ENCODE measurements at places on chromosomes 12 and 14. TPM values are rescaled to one million over a fixed set of nuclear protein-coding genes. Genes with fewer than 3 reads are reported as not detected.

FSCB gene
- total RNA-seq = not detected

ANO2 gene
- 7.6 TPM for total RNA-seq

ANKRD33 gene
- total RNA-seq = 0.27 TPM

BMP4 gene
- 35.2 TPM for total RNA-seq

FAM186B gene
- total RNA-seq = 0.29 TPM

DTX3 gene
- 90.0 TPM for total RNA-seq

HCAR2 gene
- total RNA-seq = 10.9 TPM

DEGS2 gene
- total RNA-seq = 2.1 TPM

CEBPE gene
- not detected for total RNA-seq

BEGAIN gene
- total RNA-seq = 5.1 TPM

NUAK1 gene
- total RNA-seq = 25.1 TPM

FAM90A1 gene
- 0.09 TPM for total RNA-seq

RDH11 gene
- 55.6 TPM for total RNA-seq

DNA sequence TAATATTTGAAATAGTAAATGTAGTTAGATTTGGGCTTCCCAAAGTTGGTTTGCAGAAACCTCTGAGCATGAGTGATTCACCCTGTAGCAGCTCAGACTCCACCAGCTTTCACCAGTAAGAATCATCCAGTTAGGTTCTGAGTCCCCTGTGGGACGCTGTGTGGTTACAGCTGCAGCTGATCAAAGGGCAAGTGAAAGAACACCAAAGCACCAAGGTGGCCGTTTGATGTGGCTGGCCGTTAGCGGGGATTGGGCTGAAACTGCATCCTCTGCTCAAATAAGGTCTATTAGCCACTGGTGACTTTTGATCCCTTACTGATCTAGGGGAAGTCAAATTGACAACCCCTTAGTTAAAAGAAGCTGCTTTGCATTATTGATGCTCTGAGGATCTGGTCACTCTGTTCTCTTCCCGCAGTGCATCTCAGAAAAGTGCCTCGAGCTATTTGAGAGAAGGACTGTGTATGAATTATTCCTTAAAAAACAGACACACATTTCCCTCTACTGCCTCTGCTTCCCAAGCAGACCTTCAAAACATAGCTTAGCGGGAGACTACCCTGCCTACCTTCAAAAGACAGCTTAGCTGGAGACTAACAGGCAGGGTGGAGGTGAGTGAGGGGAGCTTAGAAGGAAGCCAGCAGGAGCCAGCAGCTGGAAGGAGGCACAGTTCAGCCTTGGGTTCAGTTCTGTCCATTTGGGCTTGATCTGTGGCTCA, 3.7 kb downstream of the ABHD12B start:
- H3K27me3 ChIP-seq = peaks cover 59% of the 10 kb centered on the region
- H3K4me1 ChIP-seq = peaks cover 6% of the 10 kb centered on the region
- no peak overlapping the region for H3K27ac ChIP-seq
- no peak for DNase-seq

DNA sequence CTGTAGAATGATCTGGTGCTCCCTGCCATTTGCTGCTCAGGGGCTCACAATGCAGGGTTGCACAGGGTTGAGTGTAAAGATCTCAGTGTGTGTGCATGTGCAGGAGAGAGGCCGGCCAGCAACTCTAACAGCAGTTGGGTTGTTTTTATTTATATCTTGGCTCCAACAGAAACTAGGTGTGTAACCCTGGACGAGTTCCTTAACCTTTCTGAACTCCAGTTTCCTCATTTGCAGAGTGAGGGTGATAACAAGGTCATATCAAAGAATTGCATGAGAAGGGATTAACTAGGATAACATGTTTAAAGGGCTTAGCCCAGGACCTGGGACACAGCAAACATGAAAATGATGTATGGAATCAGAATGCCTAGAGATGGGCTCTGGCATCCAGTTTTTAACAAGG, 14.8 kb upstream of the JDP2 start:
- no peaks in the 10 kb centered on the region for H3K27me3 ChIP-seq
- DNase-seq = no peak
- peaks cover 13% of the 10 kb centered on the region for H3K4me1 ChIP-seq
- H3K36me3 ChIP-seq = no peaks in the 10 kb centered on the region

- DNase-seq = no peak
- H3K4me3 ChIP-seq = no peak overlapping the region
- H3K4me1 ChIP-seq = no peaks in the 10 kb centered on the region
- no peaks in the 10 kb centered on the region for H3K36me3 ChIP-seq
- no peak overlapping the region for H3K27ac ChIP-seq
Measured at GRCh38 chr12:128980623-128981022, 127.3 kb downstream of the GLT1D1 start.

- H3K36me3 ChIP-seq = no peaks in the 10 kb centered on the region
- H3K27ac ChIP-seq = peak overlapping the region; percentile 88
- no peaks in the 10 kb centered on the region for H3K27me3 ChIP-seq
- peaks cover 26% of the 10 kb centered on the region for H3K4me1 ChIP-seq
- H3K4me3 ChIP-seq = peak overlapping the region; percentile 24
- DNase-seq = no peak
Measured at GRCh38 chr12:67827820-67828383, 161.3 kb upstream of the IFNG-AS1 start.

DNA sequence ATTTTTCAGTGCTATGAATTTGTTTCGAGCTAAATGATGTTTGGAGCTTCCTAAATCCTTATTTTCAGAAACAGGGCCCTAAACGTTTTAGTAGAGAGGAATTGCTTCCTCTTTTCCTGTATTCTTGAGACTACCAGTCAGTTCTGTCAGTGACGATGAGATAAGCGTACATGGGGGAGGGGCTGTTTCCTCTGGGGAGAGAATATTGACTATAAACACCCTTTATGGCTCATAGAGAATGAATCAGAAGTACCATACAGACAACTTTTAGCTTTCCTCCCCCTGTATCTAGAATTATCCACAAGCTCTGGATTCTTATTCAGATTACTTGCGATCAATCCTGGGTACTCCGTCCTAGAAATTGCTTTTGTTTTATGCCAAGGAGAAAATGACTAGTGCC, 5.1 kb downstream of the TBK1 start:
- no peak overlapping the region for H3K27ac ChIP-seq
- H3K4me1 ChIP-seq = peaks cover 16% of the 10 kb centered on the region
- H3K27me3 ChIP-seq = no peaks in the 10 kb centered on the region
- DNase-seq = no peak
- H3K36me3 ChIP-seq = peaks cover 4% of the 10 kb centered on the region

GRCh38 chr12:50246873-50247612, 36.3 kb downstream of the LIMA1 start:
- H3K4me3 ChIP-seq = no peak overlapping the region
- peak overlapping the region; percentile 59 for H3K27ac ChIP-seq
- H3K4me1 ChIP-seq = peaks cover 36% of the 10 kb centered on the region
- peaks cover 6% of the 10 kb centered on the region for H3K36me3 ChIP-seq
- no peaks in the 10 kb centered on the region for H3K27me3 ChIP-seq
- no peak for DNase-seq

DNA sequence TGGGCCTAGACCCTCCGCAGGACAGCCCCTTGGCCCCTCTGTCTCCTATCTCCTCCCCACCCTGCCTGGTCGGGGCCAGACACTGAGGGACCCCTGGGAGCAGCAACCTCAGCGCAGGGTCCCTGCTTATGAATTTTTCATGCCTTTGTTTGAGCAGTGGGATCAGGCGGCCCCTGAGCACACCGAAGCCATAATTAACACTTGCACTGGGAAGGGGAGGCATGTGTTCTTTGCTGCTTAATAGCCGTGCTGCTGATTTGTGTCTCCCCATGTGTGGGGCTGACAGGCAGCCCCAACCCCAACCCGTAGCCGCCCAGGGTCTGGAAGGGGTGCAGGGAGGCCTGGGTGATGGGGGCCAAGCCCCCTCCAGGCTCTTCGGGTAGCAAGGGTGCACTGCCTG, 52.7 kb downstream of the FBRSL1 start:
- peaks cover 4% of the 10 kb centered on the region for H3K27me3 ChIP-seq
- no peak overlapping the region for H3K27ac ChIP-seq
- H3K4me3 ChIP-seq = no peak overlapping the region
- H3K4me1 ChIP-seq = no peaks in the 10 kb centered on the region
- no peaks in the 10 kb centered on the region for H3K36me3 ChIP-seq

GRCh38 chr12:28569698-28570411, 379.6 kb downstream of the CCDC91 start:
- H3K4me3 ChIP-seq = no peak overlapping the region
- peaks cover 7% of the 10 kb centered on the region for H3K36me3 ChIP-seq
- DNase-seq = no peak
- peaks cover 30% of the 10 kb centered on the region for H3K4me1 ChIP-seq

DNA sequence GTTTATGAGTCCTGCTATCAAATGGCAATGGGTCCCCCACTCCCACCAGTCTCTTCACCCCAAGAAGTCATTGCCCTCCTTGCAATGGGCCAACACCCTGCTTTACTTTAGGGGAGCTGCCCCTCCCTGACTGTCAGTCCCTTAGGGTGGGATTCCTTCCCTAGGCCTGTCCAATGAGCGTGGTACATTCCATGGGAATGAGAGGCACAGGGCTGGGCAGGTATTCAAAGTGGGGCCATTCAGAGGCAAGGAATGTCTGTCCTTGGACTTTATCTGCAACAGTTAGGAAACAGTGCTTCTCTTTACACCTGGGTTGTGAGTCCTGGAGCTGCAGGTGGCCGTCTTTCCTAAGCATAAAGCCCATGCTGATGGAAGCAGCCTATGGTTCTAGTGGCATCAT, 40.8 kb downstream of the TMEM132C start:
- no peak for DNase-seq
- H3K27me3 ChIP-seq = no peaks in the 10 kb centered on the region
- H3K36me3 ChIP-seq = no peaks in the 10 kb centered on the region
- no peak overlapping the region for H3K27ac ChIP-seq
- H3K4me3 ChIP-seq = no peak overlapping the region
- H3K4me1 ChIP-seq = peaks cover under 1% of the 10 kb centered on the region

DNA sequence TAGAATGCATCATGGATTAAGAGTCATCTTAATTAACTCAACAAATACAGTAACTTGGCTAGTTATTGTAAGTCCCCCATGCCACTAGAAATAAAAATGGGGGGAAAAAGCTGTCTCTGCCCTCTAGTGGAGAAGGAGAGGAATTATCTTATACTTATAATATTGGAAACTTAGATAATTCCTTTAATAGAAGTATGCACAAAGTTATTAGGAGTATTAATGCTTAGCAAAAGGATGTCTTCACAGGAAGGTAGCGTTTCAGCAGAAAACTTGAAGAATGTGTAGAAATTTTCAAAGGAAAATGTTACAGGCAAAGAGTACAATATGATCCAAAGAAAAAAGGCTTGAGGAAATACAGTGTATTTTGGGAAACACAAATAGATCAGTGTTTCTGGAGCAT, 19.8 kb downstream of the OR5AU1 start:
- no peak overlapping the region for H3K4me3 ChIP-seq
- no peak for DNase-seq
- peaks cover 1% of the 10 kb centered on the region for H3K36me3 ChIP-seq
- H3K4me1 ChIP-seq = peaks cover 6% of the 10 kb centered on the region
- H3K27ac ChIP-seq = no peak overlapping the region

GRCh38 chr14:72612041-72612440, 281.9 kb downstream of the DPF3 start:
- no peak for DNase-seq
- H3K36me3 ChIP-seq = no peaks in the 10 kb centered on the region
- H3K27ac ChIP-seq = no peak overlapping the region
- H3K27me3 ChIP-seq = peaks cover 6% of the 10 kb centered on the region
- no peak overlapping the region for H3K4me3 ChIP-seq
- H3K4me1 ChIP-seq = peaks cover 38% of the 10 kb centered on the region

DNA sequence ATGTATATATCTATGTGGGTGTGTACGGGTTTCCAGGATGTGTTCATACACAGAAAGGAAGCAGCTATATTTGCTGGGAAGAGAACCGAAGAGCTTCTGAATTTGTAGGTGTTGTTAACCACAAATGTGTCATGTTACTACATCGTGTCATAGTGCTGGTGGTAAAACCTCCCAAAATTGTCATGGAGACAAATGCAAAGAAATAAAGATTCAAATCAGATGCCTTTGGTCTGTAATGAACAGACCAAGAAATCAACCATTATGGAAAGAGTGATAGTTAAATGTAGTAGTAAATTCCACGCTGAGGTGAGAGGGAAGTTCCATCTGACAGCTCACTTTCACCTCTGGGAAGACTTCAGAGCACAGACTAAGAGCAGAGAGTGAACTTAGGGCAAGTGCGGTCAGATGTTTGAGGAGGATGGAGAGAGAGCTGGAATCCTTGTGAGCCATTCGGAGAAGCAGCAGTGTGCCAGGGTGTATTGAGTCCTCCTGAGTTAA, 487.5 kb downstream of the TMEM121 start:
- H3K36me3 ChIP-seq = no peaks in the 10 kb centered on the region
- no peak overlapping the region for H3K4me3 ChIP-seq
- no peaks in the 10 kb centered on the region for H3K27me3 ChIP-seq
- H3K4me1 ChIP-seq = no peaks in the 10 kb centered on the region
- H3K27ac ChIP-seq = no peak overlapping the region

- no peak for DNase-seq
- H3K36me3 ChIP-seq = peaks cover 14% of the 10 kb centered on the region
- peaks cover 7% of the 10 kb centered on the region for H3K4me1 ChIP-seq
- H3K27ac ChIP-seq = no peak overlapping the region
Measured at GRCh38 chr12:96300064-96300463, 100.2 kb downstream of the CDK17 start.

- H3K4me3 ChIP-seq = no peak overlapping the region
- H3K36me3 ChIP-seq = peaks cover 4% of the 10 kb centered on the region
- DNase-seq = no peak
- H3K27me3 ChIP-seq = no peaks in the 10 kb centered on the region
- H3K27ac ChIP-seq = no peak overlapping the region
Measured at GRCh38 chr14:73873660-73874059, 13.0 kb upstream of the ZNF410 start.

- peaks cover 37% of the 10 kb centered on the region for H3K4me1 ChIP-seq
- no peaks in the 10 kb centered on the region for H3K27me3 ChIP-seq
- DNase-seq = no peak
- H3K36me3 ChIP-seq = no peaks in the 10 kb centered on the region
- no peak overlapping the region for H3K4me3 ChIP-seq
- H3K27ac ChIP-seq = no peak overlapping the region
Measured at GRCh38 chr14:69693145-69693544, 73.8 kb upstream of the SRSF5 start.

GRCh38 chr12:8951744-8952143, 2.3 kb upstream of the M6PR start:
- no peak for DNase-seq
- no peaks in the 10 kb centered on the region for H3K27me3 ChIP-seq
- H3K4me3 ChIP-seq = peak overlapping the region; percentile 28
- H3K27ac ChIP-seq = no peak overlapping the region

GRCh38 chr14:66992776-66993175, 196.5 kb upstream of the GARIN2 start:
- H3K36me3 ChIP-seq = peaks cover 9% of the 10 kb centered on the region
- no peaks in the 10 kb centered on the region for H3K4me1 ChIP-seq
- no peak for DNase-seq

- DNase-seq = no peak
- H3K27me3 ChIP-seq = no peaks in the 10 kb centered on the region
- H3K27ac ChIP-seq = peak overlapping the region; percentile 96
- H3K4me3 ChIP-seq = peak overlapping the region; percentile 65
- no peaks in the 10 kb centered on the region for H3K36me3 ChIP-seq
Measured at GRCh38 chr12:31370531-31371255, 44.7 kb upstream of the SINHCAF start.

DNA sequence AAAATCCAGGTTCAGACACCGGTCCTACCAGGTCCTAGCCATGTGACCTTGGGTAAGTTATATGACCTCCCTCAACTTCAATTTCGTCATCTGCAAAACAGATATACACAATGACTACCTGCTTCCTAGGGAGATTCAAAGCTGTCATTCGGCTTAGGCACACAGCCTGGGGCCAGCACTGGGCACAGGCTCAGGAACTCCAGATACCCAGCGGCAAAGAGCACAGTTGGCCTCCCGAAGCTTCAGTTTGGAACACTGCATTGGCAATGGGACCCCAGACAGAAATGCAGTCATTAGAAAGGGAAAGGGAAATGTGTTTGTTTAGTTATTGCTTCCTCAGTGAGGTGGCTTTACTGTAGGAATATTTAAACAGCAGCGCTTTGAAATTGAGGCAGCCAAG, 11.4 kb downstream of the PLEKHG6 start:
- H3K4me3 ChIP-seq = no peak overlapping the region
- H3K36me3 ChIP-seq = peaks cover 4% of the 10 kb centered on the region
- H3K27me3 ChIP-seq = no peaks in the 10 kb centered on the region
